Activated naive CD8-positive, alpha-beta T cell treated with anti-CD3 and anti-CD28 coated beads for 36 hours (primary cell): ENCODE measurements at places on chromosomes 2 and 18.

DNA sequence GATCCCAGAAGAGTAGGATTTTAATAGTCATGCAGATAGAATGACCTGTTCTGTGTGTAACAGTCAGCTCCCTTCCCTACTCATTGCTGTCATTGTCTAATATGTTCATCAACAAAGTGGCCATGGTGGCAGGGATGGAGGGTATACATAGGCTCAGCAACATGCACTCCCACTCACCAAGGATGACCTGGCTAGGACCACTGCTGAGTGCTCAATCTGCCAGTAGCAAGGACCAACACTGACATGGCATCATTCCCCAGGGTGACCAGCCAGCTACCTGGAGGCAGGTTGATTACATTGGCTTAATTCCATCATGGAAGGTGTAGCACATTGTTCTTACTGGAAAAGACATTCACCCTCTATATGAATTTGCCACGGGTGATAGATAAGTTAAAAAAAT is 401.7 kb upstream of the CELF4 start:
- no peak for DNase-seq

DNA sequence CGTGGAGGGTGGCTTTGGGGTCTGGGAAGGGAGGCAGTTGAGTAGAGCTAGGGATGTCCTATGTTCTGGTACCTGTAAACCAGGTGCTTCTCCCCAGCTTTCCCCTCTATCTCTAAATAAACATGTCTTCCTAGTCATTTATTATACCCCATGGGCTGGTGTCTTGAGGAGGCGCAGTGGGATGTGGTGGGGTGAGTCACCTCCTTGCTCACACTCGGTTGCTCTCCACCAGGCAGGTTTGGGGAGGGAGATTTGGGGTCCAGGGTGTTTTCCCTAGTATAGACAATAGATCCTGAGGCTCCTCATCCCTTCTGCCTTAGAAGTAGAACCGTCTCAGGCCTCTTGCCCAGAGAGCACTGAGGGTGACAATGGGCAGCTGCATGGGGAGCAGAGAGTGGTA is 5.1 kb downstream of the PSD4 start:
- DNase-seq: peak; percentile 66

DNA sequence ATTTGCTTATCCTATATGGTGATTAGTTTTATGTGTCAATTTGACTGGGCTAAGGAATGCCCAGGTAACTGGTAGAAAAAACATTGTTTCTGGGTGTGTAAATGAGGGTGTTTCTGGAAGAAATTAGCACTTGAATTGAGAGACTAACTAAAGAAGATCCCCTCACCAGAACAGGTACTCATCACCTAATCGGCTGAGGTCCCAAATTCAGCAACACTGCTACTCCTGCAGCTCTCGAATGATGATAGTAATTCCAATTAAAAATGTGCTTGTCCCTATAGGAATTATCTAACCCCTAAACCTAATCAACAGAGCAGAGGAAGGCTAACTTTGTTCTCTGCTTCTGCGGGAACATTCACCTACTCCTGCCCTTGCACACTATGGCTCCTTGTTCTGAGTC is 464.5 kb upstream of the CHST9 start:
- no peak for DNase-seq

GRCh38 chr2:130884503-130884902 is 47.8 kb downstream of the ARHGEF4 start:
- DNase-seq: no peak

GRCh38 chr18:77121523-77121922 is 11.1 kb downstream of the MBP start:
- no peak for DNase-seq

- no peak for DNase-seq
Measured at GRCh38 chr2:49004036-49004626, 150.2 kb downstream of the FSHR start.

GRCh38 chr2:85802354-85803103 is 48.7 kb downstream of the ATOH8 start:
- no peak for DNase-seq

- peak; percentile 24 for DNase-seq
Measured at GRCh38 chr2:11827547-11827946, 81.1 kb downstream of the LPIN1 start.

- no peak for DNase-seq
Measured at GRCh38 chr2:9179572-9180201, 26.9 kb upstream of the ASAP2 start.

DNA sequence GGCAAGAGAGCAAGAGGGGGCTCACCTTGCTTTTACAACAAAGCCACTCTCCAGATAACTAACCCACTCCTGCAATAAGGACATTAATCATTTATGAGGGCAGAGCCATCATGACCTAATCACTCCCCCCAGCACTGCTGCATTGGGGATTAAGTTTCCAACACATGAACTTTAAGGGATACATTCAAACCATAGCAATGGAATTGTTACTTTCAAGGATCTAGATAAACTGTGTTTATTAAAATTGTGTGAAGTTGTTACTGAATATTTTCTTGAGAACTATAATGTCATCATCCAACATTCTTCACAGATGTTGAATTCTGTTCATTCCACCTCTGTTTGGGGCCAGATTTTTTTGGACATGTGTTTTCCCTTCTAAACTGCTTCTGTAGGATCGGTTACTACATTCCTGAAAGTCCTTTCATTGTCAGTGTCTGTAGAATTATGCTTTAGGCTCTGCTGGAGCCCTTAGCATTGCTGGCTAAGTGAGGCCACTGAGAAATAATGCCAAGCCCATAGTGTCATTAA is 50.4 kb downstream of the SPATS2L start:
- DNase-seq: no peak

DNA sequence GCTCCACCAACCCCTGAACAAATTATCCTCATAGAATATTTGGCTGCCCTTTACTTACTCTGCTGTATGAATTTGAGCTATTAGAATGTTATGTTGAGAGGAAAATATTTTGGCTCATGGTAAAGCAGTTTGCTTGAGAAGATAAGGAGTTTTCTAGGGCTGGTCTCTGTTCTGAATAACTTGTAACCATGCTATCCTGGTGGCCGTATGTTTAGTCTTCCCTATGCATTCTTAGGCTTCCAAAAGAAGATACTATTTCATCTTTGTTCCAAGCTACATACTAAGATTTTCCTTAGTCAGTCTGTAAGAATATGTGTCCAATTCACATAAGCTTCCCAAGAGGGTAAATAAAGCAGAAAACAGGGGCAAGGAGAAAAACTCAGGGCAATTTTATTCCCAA is 1105.1 kb upstream of the PIK3C3 start:
- DNase-seq: no peak

DNA sequence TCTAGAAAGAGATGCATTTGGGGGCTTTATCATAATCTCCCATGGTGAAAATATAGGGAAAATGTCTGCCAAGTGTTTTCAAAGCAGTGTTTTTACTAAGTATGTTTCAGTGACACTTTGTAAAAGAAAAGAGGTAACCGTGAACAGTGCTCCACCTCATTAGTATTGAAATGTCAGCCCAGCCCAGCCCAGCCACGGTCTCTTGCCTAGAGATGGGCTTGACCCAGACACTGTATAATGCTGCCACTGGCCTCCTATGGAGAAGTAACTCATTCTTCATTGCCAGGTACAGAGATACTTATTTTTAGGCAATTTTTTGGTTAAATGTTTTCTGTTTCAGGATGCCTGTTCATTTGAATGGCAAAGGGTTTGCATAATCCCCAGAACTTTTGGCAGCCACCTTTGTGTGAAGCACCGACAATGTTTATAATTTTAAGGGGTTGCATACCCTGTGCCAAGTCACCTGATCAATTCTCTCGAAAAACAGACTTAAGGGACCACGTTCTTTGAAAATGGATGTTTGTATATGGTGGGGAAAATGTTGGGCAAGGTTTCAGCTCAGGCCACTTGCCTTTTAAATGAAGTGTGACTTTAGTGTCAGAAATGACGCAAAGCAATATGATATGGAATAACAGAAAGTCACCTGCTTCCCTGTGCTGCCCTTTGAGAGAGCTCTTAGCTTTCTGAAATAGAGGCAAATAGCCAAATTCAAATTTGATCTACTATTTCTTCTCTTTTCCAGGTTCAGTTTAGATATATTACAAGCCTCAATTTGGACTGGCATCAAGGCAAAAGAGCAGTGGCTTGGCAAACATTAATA is 314.5 kb upstream of the RGPD4 start:
- no peak for DNase-seq

GRCh38 chr2:19879120-19879519 is 22.7 kb downstream of the TTC32 start:
- DNase-seq: no peak

DNA sequence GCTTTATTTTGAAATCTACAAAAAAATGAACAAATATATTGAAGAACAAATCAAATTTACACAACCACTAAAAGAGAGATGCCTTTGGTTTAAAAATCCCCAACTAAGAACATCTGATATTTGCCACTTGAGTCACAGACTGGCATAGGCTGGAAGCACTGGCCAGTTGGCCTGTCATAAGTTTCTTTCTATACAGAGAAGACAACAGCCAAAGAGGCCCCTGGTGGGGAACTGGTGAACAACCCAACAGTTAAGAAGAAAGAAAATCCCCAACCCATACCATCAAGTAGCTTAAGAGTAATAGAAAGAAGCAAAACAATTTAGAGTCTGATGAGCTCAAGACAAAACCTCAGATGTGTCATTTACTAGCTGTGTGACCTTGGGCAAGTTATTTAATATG is 45.5 kb downstream of the OSR1 start:
- DNase-seq: no peak

- no peak for DNase-seq
Measured at GRCh38 chr18:25724997-25725396, 365.4 kb downstream of the SS18 start.
